ENCODE measurements at places on chromosomes 12 and 14. TPM values are rescaled to one million over a fixed set of nuclear protein-coding genes. Genes with fewer than 3 reads are reported as not detected.

Gene PIK3C2G
- not detected for total RNA-seq

Gene FAM234B
- total RNA-seq: 21.1 TPM

Gene SLC2A13
- 20.6 TPM for total RNA-seq

DNA sequence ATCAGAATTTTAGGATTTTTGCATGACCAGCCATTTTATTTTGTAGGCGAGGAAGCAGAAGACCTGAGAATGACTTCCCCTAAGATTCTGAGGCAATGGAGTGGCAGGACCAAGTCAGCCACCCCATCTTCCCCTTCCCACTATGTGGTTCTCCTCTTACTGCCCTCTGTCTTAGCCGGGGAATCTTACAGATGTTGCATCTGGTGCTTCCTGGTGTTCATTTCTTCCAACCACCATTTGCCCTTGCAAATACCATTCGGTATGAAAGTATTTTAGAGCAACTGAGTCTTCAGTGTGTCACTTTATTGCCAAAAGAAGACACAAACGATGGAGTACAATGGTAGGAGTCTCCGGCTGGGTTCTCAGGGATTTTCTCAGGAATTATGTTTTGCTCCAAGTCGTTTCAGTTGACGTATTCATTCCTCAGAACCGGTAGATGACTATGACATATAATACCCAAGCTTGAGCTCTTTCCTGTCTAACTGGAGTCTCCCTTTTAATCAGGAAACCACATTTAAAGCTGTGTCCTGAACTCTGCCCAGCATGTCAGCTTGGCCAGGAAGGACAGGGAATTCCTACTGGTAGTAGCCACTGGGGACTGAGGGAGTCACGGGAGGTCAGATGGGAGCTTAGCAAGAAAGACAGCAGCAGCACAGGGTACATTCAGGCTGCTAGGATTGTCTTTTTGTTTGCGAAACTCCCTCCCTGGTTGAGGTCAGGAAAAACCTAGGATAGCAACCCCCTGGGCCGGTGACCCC, 87.0 kb downstream of the SAMD4A start:
- H3K36me3 ChIP-seq: no peaks in the 10 kb centered on the region
- H3K27me3 ChIP-seq: no peaks in the 10 kb centered on the region
- DNase-seq: no peak
- no peak overlapping the region for H3K27ac ChIP-seq
- H3K4me1 ChIP-seq: peaks cover 24% of the 10 kb centered on the region

DNA sequence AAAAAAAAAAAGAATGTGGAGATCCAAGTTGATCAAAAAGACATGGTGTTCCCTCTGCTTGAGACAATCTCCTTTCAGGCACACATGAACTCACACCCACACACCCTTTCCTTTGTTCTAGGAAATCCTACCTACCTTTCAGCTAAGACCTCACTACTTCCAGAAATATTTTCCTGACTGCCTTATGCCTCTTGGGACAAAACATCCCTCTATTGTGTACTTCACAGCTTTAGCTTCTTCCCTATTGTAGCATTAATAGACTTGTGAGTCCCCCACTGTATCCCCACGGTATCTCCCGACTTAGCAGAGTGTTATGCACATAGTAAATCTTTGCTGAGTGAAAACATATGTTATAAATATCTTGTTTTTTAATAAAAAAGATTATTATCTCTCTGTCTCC, 44.9 kb upstream of the AEBP2 start:
- H3K27ac ChIP-seq: no peak overlapping the region
- H3K4me3 ChIP-seq: no peak overlapping the region
- DNase-seq: no peak
- no peaks in the 10 kb centered on the region for H3K4me1 ChIP-seq

GRCh38 chr14:68820119-68820518, 27.3 kb upstream of the ZFP36L1 start:
- H3K36me3 ChIP-seq: no peaks in the 10 kb centered on the region
- H3K27ac ChIP-seq: no peak overlapping the region
- no peak overlapping the region for H3K4me3 ChIP-seq
- peaks cover 24% of the 10 kb centered on the region for H3K4me1 ChIP-seq
- DNase-seq: no peak

Gene OTOGL
- total RNA-seq: 0.35 TPM

DNA sequence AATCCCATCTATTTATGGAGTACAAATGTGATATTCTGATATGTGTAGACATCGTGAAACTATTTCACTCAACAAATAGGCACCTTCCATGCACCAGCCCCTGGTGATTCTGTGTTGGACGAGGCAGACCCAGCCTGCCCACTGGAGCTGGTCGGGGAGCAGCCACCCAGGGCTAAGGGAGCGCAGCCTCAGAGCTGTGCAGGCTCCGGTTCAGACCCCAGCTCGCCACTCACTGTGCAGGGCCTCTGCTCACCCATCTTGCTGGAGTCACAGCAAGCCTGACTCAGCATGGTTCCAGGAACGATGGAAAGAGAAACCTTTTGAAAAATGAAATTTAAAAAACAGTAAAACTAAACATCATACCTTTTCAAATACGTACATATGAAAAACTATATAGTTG, 52.3 kb upstream of the BCL11B start:
- H3K4me1 ChIP-seq: no peaks in the 10 kb centered on the region
- H3K27ac ChIP-seq: no peak overlapping the region
- no peaks in the 10 kb centered on the region for H3K36me3 ChIP-seq
- H3K27me3 ChIP-seq: no peaks in the 10 kb centered on the region

- no peaks in the 10 kb centered on the region for H3K4me1 ChIP-seq
- H3K4me3 ChIP-seq: no peak overlapping the region
- DNase-seq: no peak
- H3K27ac ChIP-seq: no peak overlapping the region
- H3K36me3 ChIP-seq: no peaks in the 10 kb centered on the region
- no peaks in the 10 kb centered on the region for H3K27me3 ChIP-seq
Measured at GRCh38 chr12:59587710-59588109, 8.1 kb upstream of the SLC16A7 start.

Gene RTN1
- 4.3 TPM for total RNA-seq

DNA sequence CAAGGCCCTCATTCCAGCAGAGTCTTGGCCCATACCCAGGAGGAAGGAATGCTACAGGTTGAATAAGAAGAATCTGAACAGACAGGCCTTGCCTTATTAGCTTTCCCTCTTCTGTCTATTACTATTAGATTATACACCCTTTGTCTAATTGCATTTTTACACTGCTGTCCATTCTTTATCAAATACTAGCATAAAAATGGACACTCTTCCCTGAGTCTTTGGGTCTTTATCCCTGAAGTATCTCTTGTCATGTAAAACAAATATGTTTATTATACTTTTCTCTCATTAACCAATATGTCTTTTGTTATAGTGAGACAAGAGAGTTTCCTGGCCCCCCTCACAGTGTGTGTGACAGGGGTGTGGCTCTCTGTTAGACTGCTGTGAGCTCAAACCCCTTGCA, 897.4 kb upstream of the SEL1L start:
- H3K36me3 ChIP-seq: no peaks in the 10 kb centered on the region
- peaks cover 16% of the 10 kb centered on the region for H3K4me1 ChIP-seq
- no peak overlapping the region for H3K27ac ChIP-seq
- no peak overlapping the region for H3K4me3 ChIP-seq
- DNase-seq: no peak

Gene PLEKHH1
- 33.9 TPM for total RNA-seq

DNA sequence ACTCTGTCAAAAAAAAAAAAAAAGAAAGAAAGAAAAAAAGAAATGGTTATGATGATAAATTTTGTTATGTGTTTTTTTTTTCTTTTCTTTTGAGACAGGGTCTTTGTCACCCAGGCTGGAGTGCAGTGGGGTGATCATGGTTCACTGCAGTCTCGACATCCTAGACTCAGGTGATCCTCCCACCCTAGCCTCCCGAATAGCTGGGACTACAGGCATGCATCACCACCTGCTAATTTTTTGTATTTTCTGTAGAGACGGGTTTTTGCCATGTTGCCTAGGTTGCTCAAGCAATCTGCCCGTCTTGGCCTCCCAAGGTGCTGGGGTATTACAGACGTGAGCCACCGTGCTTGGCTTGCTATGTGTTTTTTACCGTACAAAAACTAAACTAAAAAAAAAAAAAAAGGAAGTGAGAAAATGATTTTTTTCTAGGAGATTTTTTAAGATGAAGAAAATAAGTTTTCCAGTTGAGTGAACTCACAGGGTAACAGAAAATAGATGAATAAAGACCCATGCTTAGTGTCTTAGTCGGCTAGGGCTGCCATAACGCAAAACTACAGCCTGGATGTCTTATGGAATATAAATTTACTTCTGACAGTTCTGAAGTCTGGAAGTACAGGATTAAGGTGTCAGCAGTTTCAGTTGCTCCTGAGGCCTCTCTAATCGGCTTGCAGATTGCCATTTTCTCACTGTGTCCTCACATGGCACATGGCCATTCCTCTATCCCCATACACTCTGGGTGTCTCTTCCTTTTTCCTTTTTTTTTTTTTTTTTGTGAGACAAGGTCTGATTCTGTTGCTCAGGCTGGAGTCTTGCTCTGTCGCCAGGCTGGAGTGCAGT, 13.2 kb upstream of the APOF start:
- H3K27me3 ChIP-seq: no peaks in the 10 kb centered on the region
- H3K36me3 ChIP-seq: no peaks in the 10 kb centered on the region

DNA sequence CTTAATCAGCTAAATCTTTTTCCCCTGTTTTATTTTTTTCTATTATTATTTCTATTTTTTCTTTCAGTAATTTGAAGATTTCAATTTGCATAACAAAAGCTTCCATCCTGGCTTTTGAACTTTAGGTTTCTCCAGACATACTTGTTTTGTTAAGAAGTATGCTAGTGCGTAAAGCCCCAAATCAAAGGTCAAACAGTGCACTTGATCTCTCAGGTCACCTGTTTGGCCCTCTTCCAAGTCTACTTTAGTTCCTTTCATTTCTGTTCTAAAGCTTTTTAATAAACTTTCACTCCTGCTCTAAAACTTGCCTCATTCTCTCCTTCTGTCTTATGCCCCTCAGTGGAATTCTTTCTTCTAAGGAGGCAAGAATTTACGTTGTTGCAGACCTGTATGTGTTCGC, 54.6 kb upstream of the ATXN7L3B start:
- no peaks in the 10 kb centered on the region for H3K27me3 ChIP-seq
- no peak overlapping the region for H3K4me3 ChIP-seq
- DNase-seq: peak; percentile 2
- H3K36me3 ChIP-seq: no peaks in the 10 kb centered on the region
- H3K4me1 ChIP-seq: peaks cover 11% of the 10 kb centered on the region

Gene TRPV4
- total RNA-seq: 1.0 TPM

DNA sequence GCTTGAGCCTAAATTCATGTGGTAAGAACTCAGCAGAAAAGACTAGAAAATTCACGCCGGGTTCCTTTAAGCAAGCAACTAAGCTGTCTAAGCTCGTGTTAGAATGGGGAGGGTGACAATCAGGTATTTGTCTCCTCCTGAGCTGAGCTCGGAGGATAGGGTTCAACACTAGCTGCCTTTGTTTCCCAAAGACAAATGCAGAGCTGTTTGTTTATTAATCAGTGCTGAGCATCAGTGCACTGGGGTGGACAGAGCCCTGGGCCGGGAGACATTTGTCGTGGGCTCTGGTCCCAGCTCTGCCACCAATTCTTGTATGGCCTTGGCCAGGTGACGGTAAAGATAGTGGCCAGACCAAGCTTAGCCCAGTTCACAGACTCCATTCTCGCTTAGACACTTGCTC, 43.7 kb downstream of the DEGS2 start:
- H3K36me3 ChIP-seq: no peaks in the 10 kb centered on the region
- H3K4me1 ChIP-seq: no peaks in the 10 kb centered on the region
- no peak overlapping the region for H3K4me3 ChIP-seq
- no peak overlapping the region for H3K27ac ChIP-seq
- no peaks in the 10 kb centered on the region for H3K27me3 ChIP-seq
- no peak for DNase-seq

DNA sequence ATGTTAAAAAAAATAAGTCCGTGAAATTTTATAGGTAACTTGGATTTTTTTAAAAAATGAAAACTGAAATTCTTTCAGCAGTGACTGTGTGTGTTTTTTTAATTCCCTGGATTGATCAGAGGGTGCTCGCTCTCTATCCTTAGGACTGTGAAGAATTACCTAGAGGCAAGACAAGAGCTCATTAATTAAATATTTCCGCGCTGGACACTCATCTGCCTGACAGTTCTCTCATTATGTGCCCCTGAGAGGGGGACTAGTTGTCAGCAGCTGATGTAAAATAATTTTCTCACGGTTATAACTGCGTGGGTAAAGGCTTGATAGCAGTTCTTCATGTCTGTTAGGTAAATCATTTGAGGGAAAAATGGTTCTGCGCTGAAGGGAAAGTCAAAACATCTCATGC, 101.3 kb downstream of the PTCSC3 start:
- no peak overlapping the region for H3K27ac ChIP-seq
- H3K4me1 ChIP-seq: no peaks in the 10 kb centered on the region
- DNase-seq: no peak
- no peaks in the 10 kb centered on the region for H3K27me3 ChIP-seq
- H3K4me3 ChIP-seq: no peak overlapping the region

Gene TAS2R9
- total RNA-seq: not detected

DNA sequence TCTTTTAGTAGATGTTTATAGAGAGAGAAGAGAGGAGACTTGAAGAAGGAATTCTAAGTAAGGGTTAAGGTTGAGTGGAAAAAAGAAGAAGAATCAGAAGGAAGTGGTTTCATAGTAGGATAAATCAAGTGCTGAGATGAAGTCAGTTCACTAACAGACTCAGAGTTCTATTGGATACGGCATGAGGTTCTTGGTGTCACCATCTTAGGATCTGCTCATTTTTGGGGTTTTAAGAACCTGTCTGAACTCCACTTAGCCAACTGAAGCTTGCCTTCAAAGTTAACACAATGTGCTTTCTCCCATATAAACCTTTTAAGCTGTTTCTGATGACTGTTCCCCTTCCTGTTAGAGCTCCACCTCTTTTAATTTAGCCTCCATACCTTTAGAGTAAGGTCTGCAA, 152.6 kb downstream of the PRKCH start:
- H3K4me1 ChIP-seq: peaks cover 38% of the 10 kb centered on the region
- no peaks in the 10 kb centered on the region for H3K36me3 ChIP-seq
- H3K4me3 ChIP-seq: no peak overlapping the region

Gene VRTN
- 143 TPM for total RNA-seq

GRCh38 chr12:105382771-105383622, 52.5 kb downstream of the C12orf75 start:
- H3K27me3 ChIP-seq: no peaks in the 10 kb centered on the region
- no peaks in the 10 kb centered on the region for H3K36me3 ChIP-seq
- 0 out of 2 replicates have a peak overlapping the region, but pooled peaks have one; percentile 13 for H3K4me3 ChIP-seq
- H3K4me1 ChIP-seq: peaks cover 6% of the 10 kb centered on the region
- no peak overlapping the region for H3K27ac ChIP-seq

GRCh38 chr14:39563361-39563760, 131.1 kb upstream of the FBXO33 start:
- no peaks in the 10 kb centered on the region for H3K4me1 ChIP-seq
- no peak overlapping the region for H3K27ac ChIP-seq
- H3K4me3 ChIP-seq: no peak overlapping the region
- no peak for DNase-seq

DNA sequence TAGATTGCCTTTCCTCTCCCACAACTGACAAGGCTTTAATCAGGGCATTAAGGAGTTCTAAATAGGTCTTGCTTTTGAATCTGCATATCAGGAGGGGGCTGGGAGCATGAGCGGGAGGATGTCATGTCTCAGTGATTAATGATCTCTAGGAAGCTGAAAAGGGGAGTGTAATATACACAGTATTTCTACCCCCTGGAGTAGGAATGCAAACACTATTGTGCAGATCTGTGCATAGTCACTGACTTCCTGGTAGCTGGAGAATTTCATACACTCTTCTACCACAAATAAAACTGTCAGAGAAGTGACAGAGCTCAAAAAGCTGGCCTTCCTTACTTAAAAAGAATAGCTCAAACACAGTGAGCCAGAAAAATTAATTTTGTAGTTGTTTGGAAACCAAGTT, 65.8 kb downstream of the RIC8B start:
- H3K4me1 ChIP-seq: peaks cover 21% of the 10 kb centered on the region
- H3K4me3 ChIP-seq: no peak overlapping the region
- no peaks in the 10 kb centered on the region for H3K27me3 ChIP-seq
- H3K27ac ChIP-seq: no peak overlapping the region
- peak; percentile 23 for DNase-seq

Gene GPR84
- total RNA-seq: not detected

Gene RPGRIP1
- total RNA-seq: 1.6 TPM

All from GM23338 (cell line).